ENCODE measurements at places on chromosomes 16 and 17.

- DNase-seq, result no peak
Measured at GRCh38 chr16:11631214-11631613, 37.0 kb upstream of the SNN start.

GRCh38 chr16:81866820-81867440, 87.8 kb downstream of the PLCG2 start:
- DNase-seq, result no peak

GRCh38 chr17:58960068-58960467, 146.6 kb downstream of the TRIM37 start:
- peak; percentile 42 for DNase-seq

- no peak for DNase-seq
Measured at GRCh38 chr16:22194707-22195444, 11.2 kb upstream of the EEF2K start.

DNA sequence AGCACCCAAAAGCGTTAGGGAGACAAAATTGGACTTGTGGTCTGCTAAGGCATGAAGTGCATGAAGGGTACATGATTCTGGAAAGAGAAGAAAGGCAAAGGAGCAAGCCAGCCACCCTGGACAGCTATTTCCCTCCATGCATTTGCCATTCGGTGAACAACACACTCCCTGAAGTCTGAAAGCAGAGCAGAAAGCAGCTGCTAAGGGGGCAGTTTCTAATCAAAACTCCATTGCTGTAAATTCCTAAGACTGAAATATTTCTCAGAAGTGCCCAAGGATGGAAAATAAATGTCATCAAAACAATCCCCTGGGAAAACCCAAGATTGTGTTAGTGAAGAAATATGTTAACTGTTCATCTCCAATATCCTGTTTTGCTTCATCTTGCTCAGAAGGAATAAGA, 44.3 kb downstream of the PMP22 start:
- DNase-seq, result peak; percentile 50

DNA sequence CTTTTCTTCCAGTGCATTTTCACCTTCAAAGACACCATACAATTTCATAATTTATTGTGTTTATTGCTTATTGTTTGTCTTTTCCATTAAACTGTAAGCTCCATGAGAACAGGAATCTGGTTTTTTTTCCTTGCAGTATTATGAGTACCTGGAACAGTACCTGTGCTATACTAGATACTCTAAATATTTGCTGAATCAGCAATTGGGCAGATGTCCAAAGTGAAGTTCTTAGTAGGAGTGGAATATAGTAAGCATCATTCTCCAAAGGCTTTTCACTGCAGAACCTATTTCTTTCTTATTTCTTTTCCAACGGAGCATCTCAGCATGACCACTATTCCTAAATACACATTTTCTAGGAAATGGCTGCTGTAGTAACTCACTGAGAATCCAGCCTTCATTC, 269.0 kb upstream of the CCL2 start:
- no peak for DNase-seq

DNA sequence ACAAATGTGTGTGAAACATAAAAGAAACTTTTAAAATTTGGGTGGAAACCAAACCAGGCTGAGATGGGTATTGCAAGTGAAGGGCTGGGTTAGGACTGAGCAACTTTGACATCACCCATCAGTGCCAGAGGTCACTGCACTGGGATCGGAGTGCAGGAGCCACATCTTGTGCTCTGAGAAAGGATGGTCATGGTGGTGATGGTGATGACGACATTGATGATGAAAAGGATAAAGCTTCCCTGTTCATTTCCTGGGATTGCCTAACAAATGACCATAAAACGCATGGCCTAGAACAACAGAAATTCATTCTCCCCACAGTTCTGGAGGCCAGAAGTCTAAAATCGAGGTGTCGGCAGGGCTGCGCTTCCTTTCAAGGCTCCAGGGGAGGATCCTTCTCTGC, 324.0 kb downstream of the MAF start:
- no peak for DNase-seq

GRCh38 chr17:21817791-21818364, 125.6 kb downstream of the KCNJ18 start:
- peak; percentile 2 for DNase-seq

DNA sequence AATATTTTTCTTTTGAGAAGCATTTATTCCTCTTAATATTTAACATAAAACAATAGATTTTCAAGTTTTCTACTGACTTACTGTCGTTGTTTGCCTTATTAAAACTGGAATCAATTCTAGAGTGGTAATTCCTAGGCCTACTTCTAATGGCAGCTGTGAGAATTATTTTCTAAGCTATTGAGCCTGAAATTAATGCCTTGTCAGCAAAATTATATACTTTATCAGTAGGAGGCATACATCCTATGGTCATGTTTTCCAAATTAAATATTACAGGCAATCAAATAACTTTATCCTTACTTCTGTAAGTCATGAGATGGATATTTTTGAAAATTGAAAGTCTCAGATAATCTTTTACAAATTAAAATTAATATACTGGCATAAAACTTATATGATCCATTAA, 239.1 kb upstream of the CNTNAP4 start:
- no peak for DNase-seq

Data from GM03348 (cell line).